Globus pallidus (tissue), 1 donor: ENCODE measurements at places on chromosomes 7 and 10.

GRCh38 chr10:93178226-93178625 lies 104.5 kb downstream of the CYP26A1 start:
- DNase-seq, result no peak

DNA sequence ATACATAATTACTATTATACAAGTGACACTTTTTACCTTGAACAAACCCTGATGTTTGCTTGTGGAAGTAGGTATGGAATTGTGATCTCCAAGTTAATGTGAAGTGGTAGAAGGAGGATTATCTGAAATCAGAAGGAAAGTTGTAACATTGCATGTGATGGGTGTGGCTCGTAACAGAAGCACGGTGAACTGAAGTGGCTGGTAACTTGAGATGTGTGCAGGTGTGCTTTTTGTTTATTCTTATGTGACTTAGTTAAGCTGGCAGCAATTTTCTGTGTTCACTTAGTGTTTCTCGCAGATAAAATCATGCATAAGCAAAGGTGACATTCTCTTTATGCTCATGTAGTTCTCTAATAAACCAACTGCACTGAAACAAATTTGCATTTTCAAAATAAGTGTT lies 82.3 kb downstream of the ZEB1 start:
- DNase-seq, result no peak

- no peak for DNase-seq
Observed at GRCh38 chr10:130400890-130401289, 264.7 kb downstream of the GLRX3 start.

- peak; percentile 47 for DNase-seq
Observed at GRCh38 chr10:89129911-89130310, 77.2 kb downstream of the CH25H start.

- DNase-seq, result no peak
Observed at GRCh38 chr7:42161110-42161509, 75.9 kb downstream of the GLI3 start.

- no peak for DNase-seq
Observed at GRCh38 chr7:66419210-66419609, 209.5 kb upstream of the KCTD7 start.

DNA sequence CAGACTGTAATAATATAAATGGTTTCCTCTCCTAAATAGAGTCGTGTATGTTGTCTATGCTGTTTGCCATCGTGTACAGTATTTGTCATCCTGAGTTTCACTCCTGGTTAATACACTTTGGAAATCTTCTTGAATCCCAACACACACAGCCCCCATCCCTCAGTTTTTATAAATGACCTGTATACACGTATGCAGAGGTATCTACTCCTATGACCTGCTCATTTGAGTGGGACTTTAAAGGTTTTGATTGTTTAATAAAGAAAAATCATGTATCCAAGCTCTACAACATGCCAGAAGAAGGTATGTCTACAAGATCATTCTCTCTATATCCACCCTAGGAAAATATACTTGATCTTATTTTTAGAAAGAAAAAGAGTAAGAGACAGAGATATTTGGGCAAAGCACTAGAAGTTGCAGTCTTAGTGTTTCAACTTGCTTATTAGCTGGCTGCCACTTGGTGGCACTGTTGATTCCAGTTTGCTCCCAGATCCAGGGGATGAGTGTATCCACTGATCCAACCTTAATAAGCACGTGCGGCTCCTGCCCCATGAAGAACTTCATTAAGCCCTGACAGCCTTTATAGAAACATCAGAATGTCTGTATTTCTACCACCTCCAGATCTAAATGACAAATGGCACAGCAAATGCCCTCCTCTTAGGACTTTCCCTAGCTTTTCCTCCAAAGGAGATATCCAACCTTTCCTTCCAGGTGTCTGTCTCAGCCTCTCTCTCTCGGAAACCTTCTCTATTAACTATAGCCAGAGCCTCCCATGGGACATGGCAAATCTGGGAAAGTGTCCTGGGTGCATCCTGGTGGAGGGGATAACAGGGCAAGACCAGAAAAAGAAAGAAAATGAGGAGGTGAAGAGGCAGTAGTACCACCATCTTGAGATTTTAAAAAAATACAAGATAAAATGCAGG lies 181.6 kb upstream of the NEBL start:
- peak; percentile 35 for DNase-seq

GRCh38 chr7:126398851-126399529 lies 853.8 kb downstream of the GRM8 start:
- no peak for DNase-seq

GRCh38 chr10:86179153-86179524 lies 187.5 kb downstream of the GRID1 start:
- DNase-seq, result no peak

DNA sequence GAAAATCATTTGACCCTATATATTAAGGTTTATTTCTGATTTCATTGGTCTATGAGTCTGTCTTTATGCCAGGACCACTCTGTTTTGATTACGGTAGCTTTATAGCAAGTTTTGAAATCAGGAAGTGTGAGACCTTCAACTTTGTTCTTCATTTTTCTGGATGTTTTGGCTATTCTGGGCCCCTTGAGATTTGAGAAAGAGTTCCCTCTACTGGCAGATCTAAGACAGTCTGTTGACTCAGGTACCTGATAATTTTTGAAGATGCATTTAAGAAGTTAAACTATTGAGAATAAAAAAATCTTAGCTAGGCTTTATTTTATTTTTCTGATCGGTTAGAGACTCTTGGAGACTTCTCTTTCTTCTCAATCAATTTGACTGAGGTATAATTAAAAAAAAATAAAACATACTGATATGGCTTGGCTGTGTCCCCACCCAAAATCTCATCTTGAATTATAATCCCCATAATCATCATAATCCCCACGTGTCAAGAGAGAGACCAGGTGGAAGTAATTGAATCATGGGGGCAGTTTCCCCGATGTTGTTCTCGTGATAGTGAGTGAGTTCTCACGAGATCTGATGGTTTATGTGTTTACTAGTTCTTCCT lies 209.2 kb downstream of the SNX10 start:
- no peak for DNase-seq

DNA sequence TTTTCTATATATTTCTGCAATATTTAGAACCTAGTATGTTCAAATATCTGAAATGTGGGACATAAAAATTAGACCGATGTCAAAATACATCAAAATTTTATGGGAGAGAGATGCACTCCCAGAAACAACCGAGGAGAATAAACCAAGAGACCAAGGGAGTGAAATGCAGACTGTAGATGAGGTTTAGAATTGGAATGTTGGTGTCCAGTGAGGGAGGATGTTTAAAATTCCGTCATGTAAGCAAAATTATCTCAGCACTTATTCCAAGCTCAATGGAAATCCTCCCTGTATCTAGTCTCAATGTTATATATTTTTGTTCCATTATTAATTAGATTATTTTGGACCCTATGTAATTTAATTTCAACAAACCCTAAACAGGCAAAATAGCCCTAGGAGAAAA lies 61.9 kb upstream of the MAGI2 start:
- DNase-seq, result no peak

GRCh38 chr7:151063212-151063561 lies 3.8 kb downstream of the SLC4A2 start:
- DNase-seq, result no peak

DNA sequence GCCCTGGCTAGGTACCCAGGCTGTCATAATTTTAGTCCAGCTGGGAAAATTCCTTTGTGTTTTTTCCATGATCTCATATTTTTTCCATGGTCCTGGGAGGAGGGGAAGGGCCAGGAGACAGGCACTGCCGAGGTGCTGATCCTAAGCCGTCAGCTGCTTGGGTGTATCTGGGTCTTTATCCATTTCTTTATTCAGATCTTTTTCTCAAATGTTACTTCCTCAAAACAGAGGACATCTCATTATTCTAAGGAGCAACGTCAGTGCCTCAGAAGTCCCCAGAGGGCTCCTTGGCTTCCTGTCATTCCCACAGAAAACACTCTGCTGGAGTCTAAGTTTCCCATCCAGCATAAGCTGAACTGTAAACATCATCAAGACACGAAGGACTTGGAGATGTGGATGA lies 2.8 kb upstream of the OR6V1 start:
- DNase-seq, result no peak

DNA sequence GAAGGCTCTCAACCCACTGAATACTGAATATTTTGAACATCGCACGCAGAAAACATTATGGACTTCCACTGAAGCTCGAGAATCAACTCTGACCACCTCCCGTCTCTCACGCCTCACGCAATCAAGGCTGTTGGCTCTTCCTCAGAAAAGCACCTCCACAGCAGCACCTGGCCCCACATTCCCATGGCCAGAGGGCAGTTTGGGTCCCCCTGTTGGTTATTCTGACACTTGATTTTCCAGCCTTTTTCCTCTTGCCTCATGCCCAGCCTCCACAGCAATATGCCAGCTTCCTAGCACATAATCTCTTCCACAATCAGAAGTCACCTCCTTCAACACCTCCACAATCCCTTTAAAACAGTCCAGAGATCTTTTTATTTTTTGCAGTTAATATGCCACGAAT lies 55.9 kb downstream of the SVOPL start:
- no peak for DNase-seq

GRCh38 chr7:123439191-123439590 lies 95.2 kb downstream of the IQUB start:
- DNase-seq, result no peak

GRCh38 chr10:122021379-122021778 lies 32.4 kb downstream of the TACC2 start:
- no peak for DNase-seq

DNA sequence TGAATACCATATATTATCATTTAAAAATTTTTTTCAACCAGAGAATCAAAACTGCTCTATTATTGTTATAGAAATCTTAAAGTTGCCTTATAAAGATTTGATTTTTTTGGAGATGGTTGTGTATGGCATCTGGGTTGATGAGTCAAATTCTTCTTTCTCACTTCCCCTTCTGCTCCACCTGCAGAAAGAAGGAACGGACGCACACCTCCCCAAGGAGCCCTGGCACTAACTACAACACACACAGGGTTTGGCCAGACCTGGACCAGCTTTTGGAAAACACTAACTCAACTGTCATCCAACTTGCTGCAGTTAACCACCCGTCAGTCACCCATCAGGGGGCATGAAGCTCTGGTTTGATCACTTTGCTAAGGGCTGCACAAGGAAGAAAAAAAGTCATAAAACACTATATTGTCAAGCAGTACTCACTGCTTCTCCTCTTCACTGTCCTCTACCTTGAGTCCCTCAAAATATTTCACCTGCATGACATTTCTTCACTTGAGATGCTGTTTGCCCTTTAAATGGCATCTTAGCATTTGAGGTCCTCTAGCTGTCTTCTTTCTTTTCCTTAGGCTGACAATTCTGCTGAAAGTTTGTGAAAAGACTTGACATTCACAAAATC lies 266.7 kb upstream of the PHF14 start:
- DNase-seq, result no peak

- peak; percentile 3 for DNase-seq
Observed at GRCh38 chr7:116673457-116673865, 1.5 kb downstream of the MET start.

DNA sequence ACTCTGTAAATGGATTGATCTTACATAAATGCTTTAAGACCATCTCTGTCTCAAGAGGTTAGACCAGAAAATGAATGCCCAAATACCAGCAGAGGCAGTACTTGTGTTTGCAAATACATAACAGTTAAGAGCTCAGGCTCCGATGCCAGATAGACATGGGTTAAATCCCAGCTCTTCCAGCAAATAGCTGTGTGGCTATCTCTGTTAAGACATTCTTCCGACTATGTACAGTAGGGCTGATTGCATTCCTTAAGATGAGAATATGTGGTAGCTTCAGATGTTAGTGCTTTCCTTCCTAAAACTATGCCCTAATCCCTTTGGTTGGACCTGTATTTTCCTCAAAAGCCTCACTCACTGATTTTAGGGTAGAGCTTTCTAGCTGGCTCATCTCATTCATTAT lies 2.2 kb downstream of the IDE start:
- DNase-seq, result no peak
